ENCODE measurements at places on chromosomes 6 and 20.

GRCh38 chr6:4591218-4591617 lies 185.0 kb upstream of the CDYL start:
- no peak for DNase-seq

GRCh38 chr6:27157459-27158315 lies 89.8 kb upstream of the PRSS16 start:
- DNase-seq = peak; percentile 73

GRCh38 chr6:34373511-34373910 lies 19.0 kb downstream of the NUDT3 start:
- DNase-seq = no peak

GRCh38 chr6:169789146-169789943 lies 37.9 kb downstream of the ERMARD start:
- no peak for DNase-seq

GRCh38 chr6:113859349-113860180 lies 2.4 kb downstream of the MARCKS start:
- no peak for DNase-seq

GRCh38 chr6:131929264-131929663 lies 21.9 kb downstream of the CCN2 start:
- no peak for DNase-seq

GRCh38 chr6:169044381-169045230 lies 209.0 kb downstream of the THBS2 start:
- DNase-seq = no peak

DNA sequence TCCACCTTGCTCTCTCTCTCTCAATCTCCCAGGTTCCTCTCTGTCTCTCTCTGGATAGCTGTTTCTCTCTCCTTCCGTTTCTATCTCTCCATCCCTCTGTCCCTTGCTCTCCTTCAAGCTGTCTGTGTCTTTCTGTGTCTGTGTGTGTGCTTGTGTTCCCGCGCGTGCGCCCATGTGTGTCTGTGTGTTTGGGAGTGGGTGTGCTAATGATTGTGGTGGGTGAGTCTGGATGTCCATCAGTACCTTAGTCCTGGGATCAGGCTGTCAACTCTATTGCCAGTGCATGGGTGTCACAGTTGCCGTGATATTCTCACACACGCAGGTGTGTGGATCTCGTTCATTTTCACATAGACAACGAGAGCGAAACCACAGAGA lies 1380.6 kb upstream of the DEFB115 start:
- DNase-seq = no peak

DNA sequence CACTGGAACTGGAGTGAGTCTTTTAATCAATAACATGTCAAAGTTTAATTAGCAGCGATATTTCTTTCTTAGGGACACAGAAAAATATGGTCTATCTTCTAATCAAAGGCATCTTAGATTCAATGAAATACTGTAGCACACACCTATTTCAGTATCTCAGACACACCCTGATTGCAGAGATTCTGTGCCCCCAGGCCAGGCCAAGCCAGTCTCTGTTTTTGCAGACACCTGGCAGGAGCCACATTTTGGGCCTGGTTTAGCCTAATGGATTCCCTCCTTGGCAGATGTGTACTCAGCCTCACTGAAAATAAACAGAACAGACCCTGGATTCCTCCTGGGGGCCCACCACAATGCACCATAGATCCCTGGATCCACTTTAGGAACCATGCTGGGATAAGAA lies 74.8 kb downstream of the LRFN2 start:
- no peak for DNase-seq

Data from stimulated activated CD4-positive, alpha-beta T cell treated with anti-CD3 and anti-CD28 coated beads, Interleukin-4, amount 100 ng/mL, for 4 hours (primary cell).